GM13977 (cell line): ENCODE measurements at places on chromosomes 3 and 15.

GRCh38 chr3:134079761-134080160, 50.0 kb upstream of the SLCO2A1 start:
- DNase-seq, result no peak

DNA sequence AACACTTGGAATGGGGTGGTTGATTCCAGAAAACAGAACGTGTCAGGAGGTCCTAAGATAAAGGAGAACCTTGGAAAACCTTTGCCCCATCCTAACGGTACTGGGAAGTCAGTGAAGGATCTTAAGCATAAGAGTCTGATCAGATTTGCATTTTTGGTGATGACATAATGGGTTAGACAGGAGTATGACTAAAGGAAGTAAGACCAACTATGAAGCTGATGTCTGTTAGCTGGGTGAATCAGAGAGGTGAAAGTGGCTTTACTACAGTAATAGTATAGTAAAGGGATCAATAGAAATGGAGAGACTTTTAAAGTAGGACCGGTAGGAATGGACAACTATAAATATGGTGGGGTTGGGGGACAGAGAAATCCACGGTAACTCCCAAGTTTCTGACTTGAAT, 12.6 kb downstream of the GTF2A2 start:
- no peak for DNase-seq

DNA sequence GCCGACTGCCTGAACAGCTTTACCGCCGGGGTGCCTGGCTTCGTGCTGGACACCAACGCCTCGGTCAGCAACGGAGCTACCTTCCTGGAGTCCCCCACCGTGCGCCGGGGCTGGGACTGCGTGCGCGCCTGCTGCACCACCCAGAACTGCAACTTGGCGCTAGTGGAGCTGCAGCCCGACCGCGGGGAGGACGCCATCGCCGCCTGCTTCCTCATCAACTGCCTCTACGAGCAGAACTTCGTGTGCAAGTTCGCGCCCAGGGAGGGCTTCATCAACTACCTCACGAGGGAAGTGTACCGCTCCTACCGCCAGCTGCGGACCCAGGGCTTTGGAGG, 815 bp downstream of the SPINT1 start:
- DNase-seq, result peak; percentile 66

DNA sequence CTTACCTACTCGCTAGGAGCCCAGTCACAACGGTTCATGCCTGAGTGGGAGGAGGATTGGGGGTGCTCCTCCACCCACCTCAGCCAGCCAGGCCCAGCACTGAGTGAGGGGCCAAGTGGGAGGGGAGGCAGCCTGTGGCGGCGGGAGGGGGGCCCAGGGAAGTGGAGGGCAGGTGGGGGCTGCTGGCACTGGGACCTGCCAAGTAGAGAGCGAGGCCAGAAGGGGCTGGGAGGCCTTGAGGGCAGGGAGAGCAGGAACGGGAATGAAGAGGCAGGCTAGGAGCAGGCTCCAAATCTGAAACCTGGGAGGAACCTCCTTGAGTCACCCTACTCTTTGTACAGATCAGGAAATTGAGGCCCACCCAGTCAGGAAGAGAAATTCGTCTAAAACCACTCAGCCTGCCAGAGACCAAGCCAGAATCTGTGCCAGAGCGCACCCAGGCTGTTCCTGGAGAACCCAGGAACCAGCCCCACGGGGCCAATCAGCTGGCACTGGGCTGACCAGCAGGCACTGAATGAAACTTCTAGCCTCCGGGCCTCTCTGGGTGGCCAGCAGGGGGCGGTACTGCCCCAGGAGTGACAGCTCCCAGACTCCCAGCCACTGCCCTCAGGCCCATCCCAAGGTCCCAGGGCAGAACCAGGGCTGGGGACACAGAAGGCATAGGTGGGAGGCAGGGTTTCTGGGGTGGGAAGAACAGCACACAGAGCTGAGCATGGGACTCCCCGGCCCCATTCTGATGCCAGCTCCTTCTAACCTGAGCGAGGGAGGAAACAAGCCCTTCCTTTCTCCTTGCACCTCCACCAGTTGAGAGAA, 14.8 kb upstream of the CYP11A1 start:
- DNase-seq, result peak; percentile 83

GRCh38 chr15:69140306-69140705, 20.1 kb upstream of the GLCE start:
- DNase-seq, result no peak

- no peak for DNase-seq
Measured at GRCh38 chr3:126003447-126004190, 34.6 kb downstream of the ROPN1B start.

- no peak for DNase-seq
Measured at GRCh38 chr3:152309535-152310307, 41.0 kb downstream of the MBNL1 start.

DNA sequence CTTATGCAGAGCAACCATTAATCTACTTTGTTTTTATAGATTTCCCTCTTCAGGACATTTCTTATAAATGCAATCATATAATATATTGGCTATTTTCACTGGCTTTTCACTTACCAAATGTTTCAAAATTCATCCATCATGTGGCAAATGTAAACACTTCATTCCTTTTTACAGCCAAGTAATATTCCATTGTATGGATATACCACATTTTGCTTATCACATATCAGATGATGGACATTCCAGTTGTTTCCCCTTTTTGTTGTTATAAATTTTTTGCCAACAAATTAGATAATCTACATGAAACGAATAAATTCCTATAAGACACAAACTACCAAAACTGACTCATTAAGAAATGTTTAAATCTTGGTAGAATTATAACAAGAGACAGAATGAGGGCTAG, 79.8 kb upstream of the CSPG5 start:
- DNase-seq, result no peak

DNA sequence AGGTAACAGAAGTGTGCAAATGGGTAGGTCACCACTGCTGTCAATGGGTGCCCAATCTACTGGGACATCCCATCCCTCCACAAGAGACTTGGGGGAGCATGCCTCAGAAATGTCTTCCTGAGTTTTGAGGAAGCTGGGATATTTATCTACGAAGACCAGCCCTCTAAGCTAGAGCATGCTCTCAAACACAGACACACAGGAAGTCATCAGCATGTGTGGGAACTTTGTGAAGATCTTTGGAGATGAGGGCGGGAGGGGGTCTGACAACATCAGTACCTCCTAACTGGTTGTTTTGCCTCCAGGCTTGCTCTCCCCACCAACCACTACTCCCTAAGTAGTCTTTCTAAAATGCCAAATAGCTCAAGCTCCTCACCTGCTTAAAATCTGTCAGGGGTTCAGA, 3.5 kb upstream of the MEF2A start:
- no peak for DNase-seq

DNA sequence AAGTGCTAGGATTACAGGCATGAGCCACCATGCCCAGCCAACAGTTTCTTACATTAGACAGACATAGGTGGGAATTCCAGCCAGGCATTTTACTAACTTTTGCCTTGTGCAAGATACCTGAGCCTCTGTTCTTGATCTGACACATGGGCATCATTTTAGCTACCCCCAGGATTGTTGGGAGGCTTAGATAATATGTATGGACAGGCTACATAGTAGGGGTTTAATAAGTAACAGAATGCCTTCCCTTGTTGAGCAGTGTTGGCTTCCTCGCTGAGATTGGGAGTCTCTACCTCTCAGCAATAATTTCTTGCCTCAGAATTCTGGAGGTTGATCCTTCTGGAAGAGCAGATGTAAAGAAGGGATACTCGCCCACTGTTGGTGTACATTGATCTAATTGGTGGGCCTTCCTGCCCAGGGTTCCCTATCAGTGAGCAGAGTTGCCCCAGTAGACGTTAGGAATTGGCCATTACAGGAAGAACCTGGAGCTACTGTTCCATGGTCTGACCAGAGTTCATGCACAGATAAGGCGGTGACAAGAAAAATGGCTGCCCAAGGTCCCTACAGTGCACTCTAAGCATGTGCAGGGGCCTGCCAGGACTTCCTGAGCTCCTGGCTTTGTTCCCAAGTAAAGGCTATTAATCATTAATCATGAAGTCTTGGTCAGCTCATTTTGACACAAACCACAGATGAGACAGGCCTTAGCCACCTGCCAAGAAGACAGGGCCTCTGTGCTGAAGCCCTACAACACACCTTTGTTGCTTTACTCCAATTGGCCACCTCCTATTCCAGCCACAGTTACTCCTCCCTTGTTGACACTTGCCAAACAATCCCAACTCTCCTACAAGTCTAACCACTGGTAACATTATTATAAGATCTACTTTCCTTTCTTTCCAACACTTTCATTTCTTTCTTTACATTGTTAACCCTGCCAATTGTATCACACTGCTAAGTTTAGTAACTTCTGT, 5.0 kb upstream of the IL17RE start:
- no peak for DNase-seq

DNA sequence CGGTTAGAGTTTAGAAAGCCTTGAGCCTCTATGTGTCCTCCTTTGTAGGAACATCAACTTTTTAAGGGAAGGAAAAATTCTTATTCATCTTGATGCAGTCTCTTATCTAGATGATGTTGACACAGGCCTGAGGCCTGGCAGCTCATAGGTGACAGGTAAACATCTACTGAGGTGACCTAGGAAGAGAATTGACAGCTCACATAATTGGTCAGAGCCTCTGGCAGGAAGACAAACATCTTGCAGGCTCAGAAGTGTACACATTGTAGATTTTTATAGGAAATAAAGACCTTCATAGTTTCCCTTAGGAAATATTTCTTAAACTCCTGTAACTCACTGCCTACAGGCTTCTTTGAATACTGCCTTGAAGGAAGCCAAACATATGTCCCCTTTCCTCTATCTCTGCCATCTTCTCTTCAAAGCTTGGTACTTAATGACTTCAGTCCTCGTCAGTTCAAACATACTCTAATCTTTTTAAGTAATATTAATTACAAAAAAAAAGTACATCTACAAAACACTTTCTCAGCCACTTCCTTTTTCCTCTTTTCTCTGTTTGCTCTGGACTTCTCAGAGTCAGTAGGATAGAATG, 341.3 kb downstream of the TBL1XR1 start:
- no peak for DNase-seq

DNA sequence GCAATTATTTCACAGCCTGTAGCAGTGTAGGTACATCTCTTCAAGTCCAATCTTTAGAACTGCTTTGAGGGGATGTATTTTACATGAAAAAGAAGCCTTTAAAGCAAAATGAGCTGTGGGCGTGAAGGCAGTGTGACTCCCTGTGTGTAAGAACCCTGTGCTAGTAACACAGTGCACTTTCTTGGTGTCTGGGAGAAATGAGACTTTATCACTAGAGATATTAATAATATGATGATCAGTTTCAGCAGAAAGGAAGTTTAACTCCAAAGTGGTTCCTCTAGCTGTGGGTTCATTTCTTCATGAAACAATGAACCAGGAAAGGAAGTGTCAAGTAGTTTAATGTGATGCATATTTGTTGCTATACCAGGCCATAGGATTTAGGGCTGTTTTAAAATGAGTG, 41.5 kb downstream of the SLCO3A1 start:
- no peak for DNase-seq

- no peak for DNase-seq
Measured at GRCh38 chr3:63441262-63441661, 163.2 kb downstream of the SYNPR start.

- no peak for DNase-seq
Measured at GRCh38 chr15:99052205-99052604, 44.6 kb upstream of the PGPEP1L start.

- no peak for DNase-seq
Measured at GRCh38 chr3:168996622-168997021, 666.9 kb downstream of the MECOM start.

GRCh38 chr3:120652281-120652680, 29.8 kb downstream of the HGD start:
- no peak for DNase-seq

DNA sequence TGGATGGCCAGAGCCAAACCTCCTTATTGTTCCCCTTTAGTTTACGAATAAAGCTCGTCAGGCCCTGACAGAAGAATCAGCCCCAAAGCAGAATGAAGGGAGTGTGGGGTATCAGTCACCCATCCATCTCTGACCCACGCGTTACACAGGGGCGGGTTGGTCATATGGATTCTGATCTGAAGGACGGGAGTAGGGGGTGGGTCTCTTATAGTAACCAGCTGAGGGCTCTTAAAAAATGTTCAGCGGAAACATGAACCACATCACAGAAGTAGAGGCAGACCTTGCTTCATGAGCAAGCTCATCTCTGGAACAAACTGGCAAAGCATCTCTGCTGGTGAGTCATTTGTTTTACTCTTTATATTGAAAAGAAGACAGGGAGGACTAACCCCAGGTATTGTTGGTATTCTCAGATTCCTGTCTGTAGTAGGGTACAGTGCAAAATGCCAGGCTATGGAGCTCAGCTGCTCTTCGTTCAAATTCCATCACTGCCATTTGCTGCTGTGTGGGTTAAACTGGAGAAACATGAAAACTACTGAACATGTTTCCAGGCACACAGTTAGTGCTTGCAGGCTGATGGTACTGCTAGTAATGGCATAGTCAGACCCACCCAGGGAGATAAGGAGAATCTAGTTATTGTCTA, at the start of gene CXCR6:
TSS of gene CXCR6 (plus strand) at position 258 of the 640 bp plus-strand sequence. CDS start 3,018 bp downstream, outside the sequence.
- DNase-seq, result no peak

DNA sequence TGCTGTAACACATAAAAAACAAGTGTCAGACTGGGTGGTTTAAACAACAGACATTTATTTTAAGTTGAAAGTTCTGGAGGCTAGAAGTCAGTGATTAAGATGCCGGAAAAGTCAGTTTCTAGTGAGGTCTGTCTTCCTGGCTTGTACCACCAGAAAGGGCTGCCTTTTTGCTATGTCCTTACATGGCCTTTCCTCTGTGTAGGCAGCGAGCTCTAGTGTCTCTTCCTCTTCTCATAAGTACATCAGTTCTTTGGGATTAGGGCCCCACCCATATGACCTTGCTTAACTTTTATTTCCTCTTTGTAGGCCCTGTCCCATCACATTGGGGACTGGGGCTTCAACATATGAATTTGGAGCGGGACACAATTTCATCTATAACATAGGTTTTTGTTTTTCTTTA, 128.0 kb downstream of the BBX start:
- DNase-seq, result no peak

GRCh38 chr3:31543375-31543774, 10.7 kb downstream of the STT3B start:
- DNase-seq, result no peak

DNA sequence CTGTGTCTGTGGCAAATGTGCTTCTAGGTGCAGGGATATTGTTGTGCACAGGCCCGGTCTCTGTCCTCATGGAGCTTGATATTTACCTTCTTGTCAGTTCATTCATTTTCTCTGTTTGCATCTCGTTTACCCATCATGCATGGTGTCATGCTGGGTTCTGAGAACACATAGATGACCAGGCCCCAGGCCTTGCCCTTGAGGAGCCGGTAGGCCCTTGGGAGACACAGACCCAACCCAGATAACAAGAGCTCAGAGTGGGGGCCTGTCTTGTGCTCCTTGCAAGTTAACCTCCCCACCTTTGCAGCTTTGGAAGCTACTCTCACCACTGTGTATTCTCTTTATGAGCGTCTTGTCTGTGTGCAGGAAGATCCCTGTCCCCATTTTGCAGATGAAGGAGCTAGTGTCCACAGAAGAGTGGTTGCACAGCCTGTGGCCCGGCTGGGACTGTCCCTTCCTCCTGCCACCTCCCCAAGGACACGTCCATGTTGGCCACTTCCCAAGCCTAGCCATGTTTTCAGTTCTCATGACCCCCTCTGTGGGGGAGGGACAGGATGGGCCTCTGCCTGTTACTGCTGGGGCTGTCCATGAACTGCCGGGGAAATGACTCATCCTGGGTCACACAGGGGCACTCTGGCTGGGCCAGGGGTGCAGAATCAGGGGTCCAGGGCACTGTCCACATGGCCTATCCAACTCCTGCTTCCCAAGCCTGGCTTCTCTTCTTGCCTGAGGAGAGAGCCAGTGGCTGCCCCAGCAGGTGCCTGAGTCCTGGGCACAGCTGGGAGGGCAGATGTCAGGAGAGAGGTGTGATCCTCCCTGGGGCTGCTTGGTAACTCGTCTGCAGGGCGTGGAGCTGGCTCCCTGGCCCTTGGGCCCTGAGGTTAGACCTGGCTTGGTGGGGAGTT, 3.4 kb downstream of the SNX33 start:
- DNase-seq, result no peak

GRCh38 chr3:9841015-9841414, 2.8 kb downstream of the RPUSD3 start:
- no peak for DNase-seq
